ENCODE measurements at places on chromosomes 11 and 22. TPM values are rescaled to one million over a fixed set of nuclear protein-coding genes. Genes with fewer than 3 reads are reported as not detected.
A peak's percentile ranks its signal among the peaks of the same experiment; 100 is the strongest.

The C11orf42 gene
- not detected for total RNA-seq

The FAM180B gene
- not detected for total RNA-seq

- H3K36me3 ChIP-seq = no peaks in the 10 kb centered on the region
- peaks cover 5% of the 10 kb centered on the region for H3K4me1 ChIP-seq
- no peak overlapping the region for H3K4me3 ChIP-seq
- DNase-seq = no peak
- no peaks in the 10 kb centered on the region for H3K27me3 ChIP-seq
These were observed 2.8 kb downstream of the PARVB start for GRCh38 chr22:44026630-44027511.

- H3K27me3 ChIP-seq = no peaks in the 10 kb centered on the region
- DNase-seq = no peak
- H3K36me3 ChIP-seq = no peaks in the 10 kb centered on the region
- H3K27ac ChIP-seq = no peak overlapping the region
- H3K4me1 ChIP-seq = no peaks in the 10 kb centered on the region
These were observed 58.1 kb upstream of the RBFOX2 start for GRCh38 chr22:36086629-36087254.

DNA sequence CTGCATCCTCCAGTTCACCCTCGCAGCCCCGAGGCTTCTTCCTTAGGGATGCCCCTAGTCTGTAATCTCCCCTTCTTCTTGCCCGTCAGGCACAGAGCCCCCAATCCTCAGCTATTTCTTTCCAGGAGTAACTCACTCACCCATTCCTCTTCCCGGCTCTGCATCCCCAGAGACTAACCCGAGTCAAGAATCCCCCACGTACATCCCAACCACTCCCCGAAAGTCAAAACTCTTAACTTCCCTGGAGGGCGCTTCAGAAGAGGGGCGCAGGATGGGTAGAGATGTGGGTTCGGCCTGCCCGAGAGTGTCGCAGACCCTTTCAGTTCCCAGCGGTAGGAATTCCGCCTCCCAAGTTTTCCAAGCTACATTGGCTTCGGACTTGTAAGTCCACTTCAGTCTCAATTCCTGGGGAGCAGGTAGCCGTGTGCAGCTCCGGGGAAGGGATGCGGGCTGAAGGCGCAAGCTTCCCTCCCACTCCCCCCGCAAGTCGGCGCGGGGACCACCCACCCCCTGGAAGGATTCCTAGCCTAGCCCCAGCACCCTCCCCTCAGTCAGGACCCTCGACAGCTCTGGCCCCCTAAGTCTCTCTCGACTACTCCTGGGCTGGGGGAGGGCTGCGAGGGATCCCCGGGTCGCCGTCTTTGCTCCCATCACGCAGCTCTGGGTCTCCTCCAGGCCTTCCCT is 871 bp downstream of the BDNF start:
- H3K4me1 ChIP-seq = peaks cover 5% of the 10 kb centered on the region
- no peaks in the 10 kb centered on the region for H3K27me3 ChIP-seq
- H3K27ac ChIP-seq = no peak overlapping the region
- H3K36me3 ChIP-seq = no peaks in the 10 kb centered on the region

DNA sequence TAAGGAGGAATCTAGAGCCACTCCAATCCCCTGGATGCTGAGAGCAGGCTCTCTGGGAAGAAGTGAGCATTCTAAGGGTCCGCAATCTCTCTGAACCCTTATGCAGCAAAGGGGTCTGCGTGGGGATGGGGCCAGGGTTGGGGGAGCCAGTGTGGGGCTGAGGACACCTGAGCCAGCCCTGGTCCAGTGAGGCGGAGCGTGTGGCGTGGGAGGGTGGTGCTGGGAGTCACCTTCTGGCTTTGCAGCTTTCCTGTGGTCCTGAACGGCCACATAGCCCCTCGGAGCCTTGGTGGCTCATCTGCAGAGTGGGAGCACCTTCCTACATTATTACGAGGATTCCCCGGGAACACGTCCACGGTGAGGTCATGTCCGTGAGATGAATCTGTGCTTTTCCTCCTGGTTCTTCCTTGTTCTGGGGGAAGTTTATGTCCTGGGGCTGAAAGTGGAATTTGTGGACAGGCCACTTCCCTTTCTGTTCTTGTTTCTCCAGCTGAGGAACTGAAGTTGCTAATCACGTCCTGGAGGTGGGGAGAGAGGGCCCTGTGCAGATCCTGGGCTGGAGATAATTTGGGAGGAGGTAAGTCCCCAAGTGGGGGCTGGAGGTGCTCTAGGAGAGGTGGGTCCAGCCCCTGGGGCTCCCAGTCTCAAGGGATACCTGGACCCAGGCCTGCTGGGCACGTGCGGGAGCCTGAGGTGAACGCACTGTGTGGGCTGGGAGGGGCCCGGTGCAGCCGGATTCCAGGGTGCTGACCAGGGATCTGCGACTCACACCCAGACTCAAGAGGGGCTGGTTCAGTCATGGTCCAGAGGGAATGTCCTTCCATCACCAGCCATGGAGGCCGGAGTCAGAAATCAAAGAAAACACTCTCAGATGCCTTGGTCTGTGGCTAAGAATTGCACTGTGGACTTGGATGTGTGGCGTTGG is 6.1 kb downstream of the MRGPRE start:
- H3K27me3 ChIP-seq = no peaks in the 10 kb centered on the region
- no peak overlapping the region for H3K27ac ChIP-seq
- H3K4me3 ChIP-seq = no peak overlapping the region
- H3K36me3 ChIP-seq = no peaks in the 10 kb centered on the region

DNA sequence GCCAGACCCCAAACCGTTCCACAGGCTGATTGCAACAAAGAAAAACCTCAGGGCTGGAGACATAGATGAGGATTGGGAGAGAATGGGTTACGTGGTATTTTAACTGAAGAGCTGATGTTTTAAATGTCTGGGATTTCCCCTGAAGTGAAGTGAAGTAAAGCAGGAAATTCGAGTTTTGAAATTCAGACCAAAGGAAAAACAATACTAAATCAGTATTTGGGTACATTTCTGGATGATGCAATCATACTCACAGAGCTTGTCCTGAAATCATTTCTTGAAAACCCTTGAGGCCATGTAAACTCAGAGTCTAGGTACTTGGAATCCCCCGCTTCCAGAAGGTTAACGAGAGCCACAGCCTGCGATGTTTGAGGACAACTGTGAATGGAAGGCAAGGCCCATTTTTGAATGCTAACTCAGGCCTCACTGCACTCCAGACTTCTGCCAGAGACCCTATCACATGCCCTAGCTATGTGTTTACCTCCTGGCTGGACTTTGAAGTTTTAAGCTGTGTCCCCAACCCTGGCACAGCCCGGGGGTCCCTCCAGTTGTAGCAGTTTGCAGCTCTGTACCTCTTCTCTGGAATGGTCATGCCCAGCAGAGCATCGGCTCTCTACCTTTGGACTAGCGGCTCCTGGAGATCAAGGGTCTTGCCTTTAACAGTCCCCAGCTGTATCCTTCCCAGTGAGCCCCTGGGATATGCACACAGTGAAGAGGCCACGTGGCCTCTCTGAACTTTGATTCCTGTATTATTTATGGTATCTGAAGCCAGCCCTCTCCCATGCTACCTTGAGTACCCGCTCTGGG is 5.4 kb upstream of the FTH1 start:
- peak; percentile 44 for DNase-seq
- peaks cover 29% of the 10 kb centered on the region for H3K4me1 ChIP-seq
- no peak overlapping the region for H3K4me3 ChIP-seq
- no peaks in the 10 kb centered on the region for H3K27me3 ChIP-seq

DNA sequence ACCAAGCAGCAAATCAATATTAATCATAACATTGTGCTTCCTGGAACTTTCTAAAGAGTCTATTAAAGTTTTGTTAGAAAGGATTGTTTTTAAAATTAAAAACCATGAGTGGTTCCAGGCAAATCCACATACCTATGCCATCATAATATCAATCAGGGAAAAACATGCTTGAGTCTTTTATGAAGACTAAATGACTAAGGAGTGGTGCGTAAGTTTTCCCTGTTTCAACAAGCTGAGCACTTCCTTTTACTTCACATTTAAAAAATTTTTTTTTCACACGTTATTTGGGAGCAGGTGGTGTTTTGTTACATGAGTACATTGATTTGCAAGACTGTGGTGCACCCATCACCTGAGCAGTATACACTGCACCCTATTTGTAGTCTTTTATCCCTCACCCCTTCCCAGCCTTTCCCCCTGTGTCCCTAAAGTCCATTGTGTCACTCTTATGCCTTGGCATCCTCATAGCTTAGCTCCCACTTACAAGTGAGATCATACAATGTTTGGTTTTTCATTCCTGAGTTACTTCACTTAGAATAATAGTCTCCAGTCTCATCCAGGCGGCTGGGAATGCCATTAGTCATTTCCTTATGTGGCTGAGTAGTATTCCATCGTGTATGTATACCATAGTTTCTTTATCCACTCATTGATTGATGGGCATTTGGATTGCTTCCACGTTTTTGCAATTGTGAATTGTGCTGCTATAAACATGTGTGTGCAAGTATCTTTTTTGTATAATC is 1190.3 kb upstream of the RAG2 start:
- no peak overlapping the region for H3K27ac ChIP-seq
- H3K36me3 ChIP-seq = no peaks in the 10 kb centered on the region
- no peak overlapping the region for H3K4me3 ChIP-seq
- no peak for DNase-seq

DNA sequence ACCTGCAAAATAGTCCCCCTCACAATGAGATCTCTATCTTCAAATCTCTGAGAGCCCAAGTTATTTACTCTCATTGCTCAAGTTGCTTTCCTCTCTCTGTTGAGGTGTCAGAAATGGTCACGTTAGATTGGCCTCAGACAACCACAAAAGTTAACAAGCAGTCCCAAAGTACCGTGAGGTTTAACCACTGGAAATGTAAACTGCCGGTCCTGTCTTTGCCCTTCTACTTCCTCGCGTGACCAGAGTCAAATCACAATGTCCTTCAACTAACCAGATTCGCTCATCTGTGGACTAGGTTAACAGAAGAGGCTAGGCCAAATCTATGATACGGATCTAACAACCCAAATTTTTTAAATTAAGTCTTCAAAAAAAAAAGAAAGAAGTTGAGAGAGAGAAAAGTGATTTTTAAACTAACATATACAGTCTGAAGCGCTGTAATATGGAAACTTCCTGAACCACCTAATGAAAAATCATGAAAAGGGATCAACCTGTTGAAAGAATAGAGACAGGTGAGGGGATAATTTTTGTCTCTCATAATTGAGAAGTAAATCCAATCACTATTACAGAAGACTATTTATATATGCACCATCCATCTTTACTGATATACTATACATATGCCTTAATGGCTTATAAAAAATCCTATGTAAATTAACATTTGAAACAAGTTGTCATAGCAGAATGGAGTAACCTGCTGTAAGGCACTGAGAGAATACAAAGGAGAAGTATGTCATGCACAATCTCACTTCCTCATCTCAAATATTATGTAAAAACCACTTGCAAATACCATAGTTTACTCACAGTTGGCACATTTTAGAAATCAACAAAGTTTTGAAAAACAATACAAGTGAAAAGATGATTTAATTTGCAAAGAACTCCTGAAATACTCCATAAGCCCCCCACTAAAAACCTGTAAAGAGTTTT is 3.3 kb upstream of the JAML start:
- no peaks in the 10 kb centered on the region for H3K4me1 ChIP-seq
- no peak for DNase-seq
- H3K36me3 ChIP-seq = no peaks in the 10 kb centered on the region
- no peak overlapping the region for H3K4me3 ChIP-seq
- H3K27me3 ChIP-seq = no peaks in the 10 kb centered on the region

GRCh38 chr22:17827466-17827865 is 53.2 kb upstream of the BID start:
- H3K27me3 ChIP-seq = no peaks in the 10 kb centered on the region
- no peak overlapping the region for H3K27ac ChIP-seq
- H3K36me3 ChIP-seq = no peaks in the 10 kb centered on the region
- no peak for DNase-seq
- H3K4me1 ChIP-seq = no peaks in the 10 kb centered on the region
- H3K4me3 ChIP-seq = no peak overlapping the region

DNA sequence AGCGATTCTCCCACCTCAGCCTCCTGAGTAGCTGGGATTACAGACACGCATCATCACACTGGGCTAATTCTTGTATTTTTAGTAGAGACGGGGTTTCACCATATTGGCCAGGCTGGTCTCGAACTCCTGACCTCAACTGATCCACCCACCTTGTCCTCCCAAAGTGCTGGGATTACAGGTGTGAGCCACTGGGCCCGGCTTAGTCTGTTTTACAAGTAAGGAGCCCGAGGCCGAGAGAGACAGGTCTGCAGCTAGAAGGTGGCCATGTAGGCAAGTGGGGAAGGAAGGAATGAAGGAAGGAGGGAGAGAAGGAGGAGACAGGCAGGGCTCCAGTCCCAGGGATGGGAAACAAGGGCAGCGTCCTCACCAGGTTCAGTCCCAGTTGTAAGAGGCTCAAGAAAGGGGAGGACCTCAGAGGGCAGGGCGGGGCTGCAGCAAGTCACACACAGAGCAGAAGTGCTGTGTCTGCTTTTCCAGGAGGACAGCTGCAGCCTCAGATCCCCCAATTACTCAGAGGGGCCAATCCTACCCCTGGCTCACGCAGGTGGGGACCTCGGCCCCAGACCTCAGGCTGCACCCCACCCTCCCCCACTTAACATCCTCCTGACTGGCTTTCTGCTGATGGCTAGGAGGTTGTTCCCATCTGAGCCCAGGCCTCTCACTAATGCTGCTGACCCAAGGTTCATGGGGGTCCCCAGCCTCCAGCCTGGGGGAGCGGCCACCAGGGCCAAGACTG is 53.8 kb upstream of the PRR5 start:
- no peaks in the 10 kb centered on the region for H3K36me3 ChIP-seq
- no peak for DNase-seq
- no peak overlapping the region for H3K4me3 ChIP-seq
- H3K4me1 ChIP-seq = peaks cover 10% of the 10 kb centered on the region
- no peaks in the 10 kb centered on the region for H3K27me3 ChIP-seq

GRCh38 chr11:119121811-119122124 is 388 bp downstream of the HINFP start:
- H3K36me3 ChIP-seq = no peaks in the 10 kb centered on the region
- H3K27me3 ChIP-seq = no peaks in the 10 kb centered on the region
- no peak for DNase-seq
- H3K4me1 ChIP-seq = peaks cover 10% of the 10 kb centered on the region
- no peak overlapping the region for H3K27ac ChIP-seq
- H3K4me3 ChIP-seq = peak overlapping the region; percentile 96

DNA sequence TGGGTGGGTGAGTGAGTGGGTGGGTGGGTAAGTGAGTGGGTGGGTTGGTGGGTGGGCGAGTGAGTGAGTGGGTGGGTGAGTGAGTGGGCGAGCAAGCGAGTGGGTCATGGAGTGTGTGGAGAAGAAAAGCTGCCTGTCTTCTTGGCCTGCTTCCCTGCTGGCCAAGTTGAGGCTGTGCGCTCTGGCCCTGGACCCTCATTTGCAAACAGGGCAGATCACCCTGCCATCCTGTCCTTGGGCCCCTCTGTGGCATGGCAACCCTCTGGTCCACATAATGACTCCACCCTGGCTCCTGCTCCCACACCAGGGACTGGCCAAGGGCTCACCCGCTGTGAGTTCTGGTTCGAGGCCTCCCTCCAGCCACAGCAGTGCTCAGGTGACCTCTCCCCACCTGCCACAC is 35.1 kb downstream of the CAPN1 start:
- no peak overlapping the region for H3K27ac ChIP-seq
- no peaks in the 10 kb centered on the region for H3K27me3 ChIP-seq
- H3K4me3 ChIP-seq = no peak overlapping the region
- H3K36me3 ChIP-seq = no peaks in the 10 kb centered on the region
- DNase-seq = no peak

GRCh38 chr11:95444309-95445241 is 213.6 kb upstream of the SESN3 start:
- H3K4me1 ChIP-seq = no peaks in the 10 kb centered on the region
- DNase-seq = no peak
- H3K36me3 ChIP-seq = no peaks in the 10 kb centered on the region
- no peak overlapping the region for H3K4me3 ChIP-seq
- no peak overlapping the region for H3K27ac ChIP-seq
- H3K27me3 ChIP-seq = no peaks in the 10 kb centered on the region
